Lower lobe of right lung (tissue), 2 donors: ENCODE measurements at places on chromosomes 4 and X.
A peak's percentile ranks its signal among the peaks of the same experiment; 100 is the strongest.

DNA sequence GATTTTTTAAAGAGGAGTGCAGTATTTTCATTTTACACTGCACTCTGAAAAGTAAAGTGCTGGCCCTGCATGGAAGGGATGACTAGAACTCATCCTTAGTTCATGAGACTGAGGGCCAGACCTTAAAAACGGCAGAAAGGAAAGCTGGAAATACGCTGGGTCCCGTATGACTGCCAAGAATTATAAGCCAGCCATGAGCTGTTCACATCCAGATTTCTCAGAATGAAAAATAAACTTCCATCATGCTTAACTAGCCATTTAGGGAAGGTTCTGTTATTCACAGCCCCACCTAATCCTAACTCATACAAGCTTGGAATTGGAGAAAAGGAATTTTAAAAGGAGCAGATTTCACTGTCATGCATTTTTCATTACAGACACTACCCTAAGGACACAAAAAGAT is 894.4 kb downstream of the FAT4 start:
- no peak for DNase-seq

DNA sequence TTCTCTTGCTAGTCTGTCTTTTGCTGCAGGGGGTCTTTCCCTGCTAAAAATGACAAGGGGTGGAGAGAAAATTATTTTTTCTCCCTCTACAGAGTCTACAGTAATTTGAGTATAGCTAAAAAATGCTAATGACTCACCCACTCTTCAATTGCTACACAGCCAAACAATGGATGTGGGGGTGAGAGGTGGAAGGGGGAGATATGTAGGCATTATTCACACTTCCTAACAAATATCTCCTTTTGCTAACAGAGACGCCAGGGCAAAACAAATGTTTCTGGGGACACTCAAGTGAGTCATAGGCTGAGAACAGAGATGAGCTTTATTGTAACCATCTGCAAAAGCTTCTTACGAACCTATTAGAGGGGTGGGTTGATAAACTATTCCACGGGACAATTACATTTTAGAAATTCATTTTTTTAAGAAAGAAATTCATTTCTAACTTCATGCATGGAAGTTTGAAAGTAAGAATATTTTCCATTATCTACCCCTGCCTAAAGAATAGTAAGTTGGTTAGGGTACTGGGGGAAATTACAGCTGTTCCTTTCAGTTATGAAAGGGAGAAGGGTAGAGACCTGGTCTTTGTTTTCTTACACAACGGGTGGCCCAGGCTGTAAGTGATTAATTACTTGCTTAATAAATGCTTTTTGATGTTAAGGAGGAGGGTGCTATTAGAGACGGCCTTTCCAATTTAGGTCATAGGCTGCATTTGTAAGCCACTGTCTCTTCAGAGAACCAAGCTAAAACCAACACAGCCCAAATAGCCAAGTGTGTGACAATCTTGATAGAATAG is 12.8 kb downstream of the SCD5 start:
- no peak for DNase-seq

DNA sequence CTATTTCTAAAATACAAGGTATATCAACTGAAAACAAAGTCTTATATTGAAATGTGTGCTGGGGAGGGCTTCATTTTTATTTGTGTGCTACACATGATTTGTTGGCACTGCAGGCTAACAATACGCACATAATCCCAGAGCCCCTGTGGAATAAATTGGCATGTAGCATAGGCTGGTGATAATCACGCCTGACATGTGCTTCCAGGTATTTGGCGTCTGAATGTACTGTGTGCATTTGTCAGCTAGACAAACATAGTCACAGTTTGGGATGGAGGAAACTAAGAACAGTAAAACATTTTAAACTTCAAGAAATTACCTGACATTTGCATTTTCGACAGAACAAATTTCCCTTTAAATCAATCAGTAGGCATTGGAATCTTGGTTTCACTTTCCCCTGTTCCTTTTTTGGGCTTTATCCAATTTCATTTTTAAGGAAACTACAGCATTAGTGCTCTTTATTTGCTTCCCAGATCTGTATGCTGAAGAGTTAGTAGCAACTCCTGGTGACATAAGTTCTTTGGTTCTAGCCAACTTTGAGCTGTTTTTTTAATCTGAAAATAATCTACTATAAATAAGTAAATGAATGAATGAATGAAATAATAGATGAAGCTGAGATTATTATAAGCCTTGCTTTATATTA is 472.3 kb downstream of the PDHA2 start:
- no peak for DNase-seq

DNA sequence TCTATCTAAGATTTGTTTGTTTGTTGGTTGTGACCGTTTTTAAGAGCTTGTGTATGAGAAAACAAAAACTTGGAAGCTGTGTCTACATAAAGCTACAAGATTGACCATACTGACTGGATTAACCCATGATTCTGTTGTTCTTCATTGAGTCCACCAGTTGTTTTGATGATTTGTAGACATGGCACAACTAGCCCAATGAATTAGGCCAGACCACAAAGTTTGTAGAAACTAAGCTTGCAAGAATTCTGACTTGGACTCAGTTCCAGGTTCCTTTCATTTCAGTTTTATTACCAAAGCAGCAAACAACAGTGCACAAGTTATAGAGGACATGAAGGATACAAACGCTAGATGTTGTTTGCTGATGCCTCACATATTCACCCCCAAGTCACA is 119.3 kb downstream of the RASGEF1B start:
- no peak for DNase-seq

DNA sequence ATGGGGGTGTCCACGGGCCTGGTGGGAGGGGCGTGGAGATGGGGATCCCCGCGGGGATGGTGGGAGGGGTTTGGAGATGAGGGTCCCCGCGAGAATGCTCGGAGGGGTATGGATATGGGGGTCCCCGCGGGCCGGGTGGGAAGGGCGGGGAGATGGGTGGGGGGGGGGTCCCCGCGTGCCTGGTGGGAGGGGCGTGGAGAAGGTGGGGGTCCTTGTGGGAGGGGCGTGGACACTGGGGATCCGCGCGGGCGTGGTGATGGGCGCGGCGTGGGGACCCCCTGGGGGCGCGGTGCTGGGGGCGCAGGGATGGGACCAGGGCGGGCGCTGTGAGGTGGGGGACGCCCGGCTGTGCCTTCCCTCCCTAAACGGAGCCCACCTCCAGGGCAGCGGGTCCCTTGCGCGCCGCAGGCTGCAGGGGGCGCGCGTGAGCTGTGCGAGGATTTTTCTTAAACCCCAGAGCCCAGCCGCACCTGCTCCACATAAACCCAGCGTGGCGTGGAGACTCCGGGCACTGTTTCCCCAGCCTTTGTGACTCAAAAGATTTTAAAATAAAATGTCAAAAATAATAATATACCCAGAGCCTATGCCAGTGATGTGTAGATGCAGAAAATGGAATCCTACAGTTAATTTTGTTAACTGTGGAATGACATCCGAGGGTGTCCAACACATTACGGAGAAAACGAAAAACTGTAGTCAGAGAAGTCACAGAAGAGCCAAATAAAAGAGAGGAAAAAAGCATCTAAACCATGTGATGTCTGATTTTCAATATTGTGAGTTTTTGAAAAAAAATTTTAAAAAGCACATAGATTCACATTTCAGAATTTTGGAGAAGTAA is 1.5 kb upstream of the ASMTL start:
- peak; percentile 90 for DNase-seq

- no peak for DNase-seq
These were observed 6.3 kb downstream of the AREG start for GRCh38 chr4:74451214-74451661.

DNA sequence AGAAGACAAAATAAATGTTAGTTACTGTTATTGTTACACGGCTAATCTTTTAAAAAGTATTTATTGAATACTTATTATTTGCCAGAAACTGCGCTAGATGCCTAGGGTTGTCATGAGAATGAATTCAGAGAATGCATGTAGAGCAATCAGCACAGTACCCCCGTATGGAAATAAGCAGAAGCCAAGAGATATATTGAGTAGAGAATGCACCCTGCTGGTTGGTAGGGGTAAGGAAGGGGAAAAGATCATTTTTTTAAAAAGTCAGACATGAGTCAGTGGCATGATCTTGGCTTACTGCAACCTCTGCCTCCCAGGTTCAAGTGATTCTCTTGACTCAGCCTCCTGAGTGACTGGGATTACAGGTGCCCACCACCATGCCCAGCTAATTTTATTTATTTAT is 13.1 kb upstream of the DRP2 start:
- no peak for DNase-seq

- DNase-seq: no peak
These were observed 219.8 kb upstream of the GYPA start for GRCh38 chr4:144360146-144360793.

DNA sequence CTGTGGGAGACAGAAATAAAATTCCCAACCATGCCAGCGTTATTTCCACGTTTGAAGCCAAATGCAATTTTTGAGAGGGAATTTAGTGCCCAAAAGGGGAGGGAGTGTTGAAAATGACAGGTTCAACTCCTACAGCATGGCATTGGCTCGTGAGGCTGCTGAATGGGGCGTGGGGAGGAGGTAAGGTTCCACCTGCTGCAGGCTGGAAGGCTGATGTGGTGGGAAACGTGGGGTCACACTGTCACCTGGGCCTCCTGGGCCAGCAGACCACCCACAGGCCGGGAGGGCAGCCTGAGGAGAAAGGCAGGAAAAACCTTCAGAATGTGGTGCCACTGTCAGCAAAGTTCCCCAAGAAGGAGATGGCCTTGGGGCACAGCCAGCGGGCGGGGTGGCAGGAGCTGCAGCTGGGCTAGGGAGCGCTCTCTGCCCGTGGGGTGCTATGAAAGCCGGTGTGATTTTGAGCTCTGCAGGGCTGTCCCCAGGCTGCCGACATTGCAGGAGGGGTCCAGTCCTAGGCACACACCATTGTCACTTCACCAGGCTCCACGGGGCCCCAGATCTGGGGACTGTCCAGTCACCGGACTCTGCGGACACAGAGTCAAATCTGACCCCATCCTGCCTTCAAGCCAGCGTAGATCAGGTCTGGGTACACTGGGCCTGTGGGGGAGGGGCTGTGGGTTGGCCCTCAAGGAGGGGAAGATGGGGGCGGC is 19.6 kb downstream of the MSANTD1 start:
- DNase-seq: no peak

GRCh38 chrX:15749642-15750610 is 11.9 kb downstream of the CA5B start:
- DNase-seq: peak; percentile 44

- no peak for DNase-seq
These were observed 105.4 kb downstream of the MSN start for GRCh38 chrX:65772842-65773241.

DNA sequence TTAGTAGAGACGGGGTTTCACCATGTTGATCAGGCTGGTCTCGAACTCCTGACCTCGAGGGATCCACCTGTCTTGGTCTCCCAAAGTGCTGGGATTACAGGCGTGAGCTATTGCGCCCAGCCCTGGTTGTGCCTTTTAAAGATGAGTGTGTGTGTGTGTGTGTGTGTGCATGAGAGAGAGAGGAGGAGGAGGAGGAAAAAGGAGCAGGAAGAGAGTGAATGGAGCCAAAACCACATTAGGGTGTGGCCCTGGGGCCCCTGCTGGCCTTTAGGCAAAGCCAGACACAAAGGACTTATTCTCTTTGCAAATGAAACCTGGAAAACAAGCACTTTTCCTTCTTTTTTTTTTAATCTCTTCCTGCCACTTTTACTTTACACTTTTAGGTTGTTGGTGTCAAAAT is 48.2 kb upstream of the KLF3 start:
- DNase-seq: no peak

DNA sequence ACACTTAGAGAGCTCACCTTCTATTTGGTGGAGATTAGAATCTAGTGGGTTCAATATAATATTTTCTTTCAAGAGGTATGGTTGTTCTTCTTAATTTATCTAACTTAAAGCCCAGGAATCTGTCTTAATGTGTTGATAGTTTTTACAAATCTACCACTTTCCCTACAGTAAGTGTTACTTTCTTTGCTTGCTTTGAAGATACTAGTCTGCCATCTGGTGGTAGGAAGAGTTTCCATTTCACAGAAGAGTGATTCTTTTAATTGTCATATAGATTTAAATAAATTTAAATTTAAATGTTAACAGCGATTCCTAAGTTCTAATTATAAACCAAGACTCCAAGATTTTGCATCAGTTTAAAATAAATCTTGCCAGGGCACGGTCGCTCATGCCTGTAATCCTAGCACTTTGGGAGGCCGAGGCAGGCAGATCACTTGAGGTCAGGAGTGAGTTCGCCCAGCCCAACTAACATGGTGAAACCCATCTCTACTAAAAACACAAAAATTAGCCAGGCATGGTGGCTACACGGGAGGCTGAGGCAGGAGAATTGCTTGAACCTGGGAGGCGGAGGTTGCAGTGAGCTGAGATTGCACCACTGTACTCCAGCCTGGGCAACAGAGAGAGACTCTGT is 43.5 kb downstream of the NUDT9 start:
- no peak for DNase-seq

DNA sequence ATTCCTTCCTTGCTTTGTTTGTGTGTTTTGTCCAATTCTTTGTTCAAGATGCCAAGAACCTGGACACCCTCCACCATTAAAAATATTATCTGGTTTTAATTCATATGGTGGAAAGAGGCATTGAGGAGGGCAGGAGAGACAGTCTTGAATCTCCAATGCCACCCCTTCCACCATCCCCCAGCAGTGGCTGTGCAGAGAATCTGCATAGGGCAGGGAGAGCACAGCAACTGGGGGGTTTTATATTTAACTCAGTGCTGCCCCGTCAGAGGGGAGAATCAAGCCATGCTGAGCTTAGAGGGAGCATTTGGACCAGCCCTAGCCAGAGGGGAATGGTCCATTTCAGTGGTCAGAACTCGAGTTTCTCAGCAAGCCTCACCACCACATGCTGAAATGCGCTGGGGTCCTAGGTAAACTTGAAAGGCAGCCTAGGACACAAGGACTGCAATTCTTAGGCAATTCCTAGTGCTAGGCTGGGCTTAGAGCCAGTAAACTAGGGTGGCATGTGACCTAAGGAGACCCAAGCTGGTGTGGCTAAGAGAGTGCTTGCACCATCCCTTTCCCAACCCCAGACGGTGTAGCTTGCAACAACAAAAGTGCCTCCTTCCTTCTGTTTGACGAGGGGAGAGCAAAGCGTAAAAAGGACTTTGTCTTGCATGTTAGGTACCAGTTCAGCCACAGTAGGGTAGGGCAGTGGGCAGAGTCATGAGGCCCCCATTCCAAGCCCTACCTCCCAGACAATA is 34.2 kb downstream of the CCDC158 start:
- DNase-seq: no peak

DNA sequence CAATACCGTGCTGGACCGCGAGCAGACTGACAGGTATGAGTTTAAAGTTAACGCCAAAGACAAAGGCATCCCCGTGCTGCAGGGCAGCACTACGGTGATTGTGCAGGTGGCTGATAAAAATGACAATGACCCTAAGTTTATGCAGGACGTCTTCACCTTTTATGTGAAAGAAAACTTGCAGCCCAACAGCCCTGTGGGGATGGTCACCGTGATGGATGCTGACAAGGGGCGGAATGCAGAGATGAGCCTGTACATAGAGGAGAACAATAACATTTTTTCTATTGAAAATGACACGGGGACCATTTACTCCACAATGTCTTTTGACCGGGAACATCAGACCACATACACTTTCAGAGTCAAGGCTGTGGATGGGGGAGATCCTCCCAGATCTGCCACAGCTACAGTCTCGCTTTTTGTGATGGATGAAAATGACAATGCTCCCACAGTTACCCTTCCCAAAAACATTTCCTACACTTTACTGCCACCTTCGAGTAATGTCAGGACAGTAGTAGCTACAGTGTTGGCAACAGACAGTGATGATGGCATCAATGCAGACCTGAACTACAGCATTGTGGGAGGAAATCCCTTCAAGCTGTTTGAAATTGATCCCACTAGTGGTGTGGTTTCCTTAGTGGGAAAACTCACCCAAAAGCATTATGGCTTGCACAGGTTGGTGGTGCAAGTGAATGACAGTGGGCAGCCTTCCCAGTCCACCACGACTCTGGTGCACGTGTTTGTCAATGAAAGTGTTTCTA is 3.2 kb downstream of the PCDH7 start:
- DNase-seq: no peak

- no peak for DNase-seq
These were observed 9.1 kb downstream of the FGFR3 start for GRCh38 chr4:1802151-1802715.
